ENCODE measurements at places on chromosomes 7 and 10.

DNA sequence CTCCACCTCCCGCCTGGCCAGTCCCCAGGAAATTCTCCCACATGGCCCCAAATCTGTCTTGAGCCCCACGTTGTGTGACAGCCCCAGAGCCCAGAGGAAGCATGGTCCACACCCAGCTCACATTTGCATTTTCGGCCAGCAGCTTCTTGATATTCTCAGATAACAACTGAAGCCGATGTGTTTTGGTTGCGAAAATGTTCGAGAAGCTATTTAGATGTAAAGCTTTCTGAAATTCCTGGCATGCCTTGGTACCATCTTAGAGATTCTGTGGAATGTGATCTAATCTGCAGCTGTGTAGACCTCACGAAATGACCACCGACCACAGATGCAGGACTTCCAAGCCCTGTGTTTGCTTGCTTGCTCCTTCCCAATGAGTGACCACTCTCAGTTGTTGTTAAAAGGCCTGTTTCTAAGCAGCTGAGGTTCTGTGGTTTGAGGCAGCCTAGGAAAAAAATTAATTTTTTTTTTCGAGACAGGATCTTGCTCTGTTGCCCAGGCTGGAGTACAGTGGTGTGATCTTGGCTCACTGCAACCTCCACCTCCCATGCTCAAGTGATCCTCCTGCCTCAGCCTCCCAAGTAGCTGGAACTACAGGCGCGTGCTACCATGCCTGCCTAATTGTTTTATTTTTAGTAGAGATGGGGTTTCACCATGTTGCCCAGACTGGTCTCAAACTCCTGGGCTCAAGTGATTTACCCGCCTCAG is 8.8 kb downstream of the SLC4A2 start:
- DNase-seq: no peak

GRCh38 chr10:124176349-124177179 is 83.2 kb upstream of the CHST15 start:
- no peak for DNase-seq

- DNase-seq: no peak
Observed at GRCh38 chr10:27052656-27053055, 47.6 kb downstream of the ANKRD26 start.

- DNase-seq: no peak
Observed at GRCh38 chr10:116427671-116428070, at the start of gene PNLIPRP3. TSS of gene PNLIPRP3 (plus strand) at chr10:116427847. CDS start at chr10:116428013, 166 bp downstream.

- DNase-seq: no peak
Observed at GRCh38 chr10:113158183-113158582, 208.1 kb downstream of the TCF7L2 start.

DNA sequence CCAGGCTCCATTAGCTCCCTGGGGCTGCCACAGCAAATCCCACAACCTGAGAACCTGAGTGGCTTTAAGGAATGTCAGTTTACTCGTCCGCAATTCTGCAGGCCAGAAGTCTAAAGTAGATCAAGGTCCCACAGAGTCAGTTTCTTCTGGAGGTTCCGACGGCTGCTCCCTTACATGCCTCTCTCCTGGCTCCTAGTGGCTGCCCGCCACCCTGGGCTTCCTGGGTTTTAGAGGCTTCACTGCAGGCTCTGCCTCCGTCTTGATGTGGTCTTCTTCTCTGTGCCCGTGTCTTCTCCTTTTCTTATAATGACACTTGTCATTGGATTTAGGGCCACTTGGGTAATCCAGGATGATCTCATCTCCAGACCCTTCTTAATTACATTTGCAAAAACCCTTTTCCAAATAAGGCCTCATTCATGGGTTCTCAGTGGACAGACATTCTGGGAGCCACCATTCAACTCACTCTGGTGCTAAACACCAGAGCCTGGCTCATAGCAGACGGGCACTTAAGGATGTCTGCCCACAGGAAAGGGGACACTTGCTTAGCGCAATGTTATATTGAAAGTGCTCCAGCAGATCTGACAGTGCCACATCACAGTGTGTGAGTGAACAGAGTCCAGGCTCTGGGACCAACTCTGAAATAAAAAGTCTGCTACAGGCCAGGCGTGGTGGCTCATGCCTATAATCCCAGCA is 77.6 kb downstream of the VWC2 start:
- DNase-seq: no peak

DNA sequence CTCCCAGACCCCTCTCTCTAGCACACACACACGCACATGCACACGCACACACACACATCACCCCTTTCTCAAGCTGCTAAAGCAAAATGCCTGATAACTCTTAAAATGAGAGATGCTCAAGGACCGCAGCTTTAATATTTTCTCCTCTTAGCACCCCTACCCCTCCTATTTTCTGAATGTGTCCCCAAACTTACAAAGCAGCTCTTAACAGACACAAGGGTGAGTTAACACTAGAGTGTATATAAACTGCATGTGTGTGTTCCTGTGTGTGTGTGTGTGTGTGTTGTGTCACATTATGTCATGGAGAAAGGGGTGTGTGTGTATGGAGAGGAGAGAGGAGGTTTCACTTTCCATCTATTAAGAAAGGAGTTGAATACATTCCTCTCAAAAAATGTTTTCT is 1.3 kb downstream of the PTN start:
- DNase-seq: no peak

GRCh38 chr10:18231480-18231879 is 91.3 kb downstream of the CACNB2 start:
- no peak for DNase-seq

DNA sequence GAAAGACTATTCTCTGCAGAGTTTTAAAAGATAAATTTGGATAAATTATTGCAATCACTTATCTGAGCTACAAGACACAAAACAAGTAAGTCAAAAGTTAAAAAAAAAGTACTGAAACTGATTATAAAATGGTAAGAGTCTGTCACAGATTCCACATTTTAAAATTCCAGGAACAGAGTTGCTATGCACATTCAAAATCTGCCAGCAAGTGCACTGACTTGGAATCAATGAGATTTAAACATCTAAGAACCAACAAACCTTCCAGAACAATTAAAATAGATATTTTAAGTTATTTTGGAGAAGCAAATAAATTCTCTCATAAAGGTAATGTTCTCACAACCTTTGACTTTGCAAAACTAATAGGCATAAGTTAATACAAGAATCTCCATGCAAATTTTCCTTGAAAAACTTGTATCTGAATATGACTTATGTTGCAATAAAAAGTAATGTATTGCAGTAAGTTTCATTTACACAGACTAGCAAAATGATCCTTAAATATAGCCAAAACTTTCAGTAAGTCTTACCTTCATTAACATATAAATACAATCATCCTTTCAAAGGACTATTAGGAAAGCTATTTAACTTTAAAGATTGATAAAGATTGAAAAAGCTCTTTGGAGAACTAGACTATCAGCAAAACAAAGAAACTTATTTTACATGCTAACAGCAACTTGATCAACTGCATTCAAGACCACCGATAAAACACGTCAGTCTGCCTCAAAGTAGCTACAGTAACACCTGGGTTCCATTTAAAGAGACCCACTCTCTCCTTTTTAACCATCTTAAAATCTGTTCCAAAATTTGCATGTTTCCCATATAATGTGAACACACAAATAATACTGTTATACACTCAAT is 4.4 kb downstream of the ETV1 start:
- no peak for DNase-seq

- DNase-seq: no peak
Observed at GRCh38 chr7:142711196-142711595, 38.1 kb upstream of the PRSS1 start.

DNA sequence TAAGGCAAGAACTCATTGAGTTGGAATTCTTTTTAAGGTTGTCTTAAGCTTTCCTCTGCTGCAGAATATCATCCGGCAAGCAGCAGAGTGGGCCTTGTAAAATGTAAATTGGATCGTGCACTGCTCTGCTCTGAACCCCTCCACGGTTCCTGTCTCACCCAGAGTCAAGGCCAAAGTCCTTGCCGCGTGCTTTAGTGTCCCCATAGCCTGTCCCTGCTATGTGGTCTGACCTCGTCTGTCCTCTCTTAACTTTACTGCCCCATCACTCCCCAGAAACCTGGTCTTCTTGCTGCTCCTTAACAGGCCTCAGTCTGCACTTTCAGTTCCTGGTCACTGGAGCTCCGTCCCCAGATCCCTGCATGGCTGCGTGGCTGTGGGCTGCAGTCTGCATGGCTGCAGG is 121.6 kb upstream of the SDK1 start:
- no peak for DNase-seq

DNA sequence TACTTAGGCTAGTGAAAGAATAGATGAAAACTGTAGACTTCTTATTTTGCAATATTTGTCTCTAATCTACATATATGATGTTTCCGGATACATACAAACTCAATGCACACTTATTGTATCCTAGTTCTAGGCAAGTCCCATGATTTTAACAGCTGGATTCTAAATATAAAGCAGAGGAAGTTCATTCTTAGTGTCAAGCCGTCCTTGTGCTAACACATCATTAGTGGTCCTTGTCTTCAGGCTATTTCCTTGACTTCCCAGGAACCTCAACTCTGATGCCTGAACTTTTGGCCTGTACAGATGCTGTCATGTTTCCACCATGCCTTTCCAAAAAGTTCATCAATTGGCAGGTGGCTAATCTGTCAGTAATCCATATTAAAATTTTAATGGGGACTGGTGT is 301.9 kb upstream of the DGKB start:
- no peak for DNase-seq

- no peak for DNase-seq
Observed at GRCh38 chr7:1654738-1655475, 15.2 kb upstream of the ELFN1 start.

GRCh38 chr7:137592232-137592896 is 248.8 kb upstream of the PTN start:
- no peak for DNase-seq

GRCh38 chr7:43628431-43628830 is 45.5 kb downstream of the STK17A start:
- no peak for DNase-seq

DNA sequence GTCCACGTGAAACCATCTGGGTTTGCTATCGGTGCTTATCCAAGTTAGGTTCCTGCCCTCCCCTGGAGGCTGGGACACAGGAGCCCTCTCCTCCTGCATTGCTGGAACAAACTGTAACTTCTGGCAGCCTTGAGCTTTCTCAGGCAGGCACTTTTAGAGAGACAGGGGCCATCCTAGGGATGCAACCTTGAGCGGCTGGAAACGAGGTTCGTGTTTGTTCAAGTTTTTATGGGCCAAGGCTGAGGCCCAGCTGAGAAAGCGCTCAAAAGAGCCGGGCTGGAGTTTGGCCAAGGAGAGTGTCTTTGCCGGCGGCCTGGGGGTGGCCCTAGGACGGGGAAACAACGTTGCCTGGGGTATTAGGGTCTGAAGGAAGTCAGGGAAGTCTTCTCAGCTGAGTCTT is 5.5 kb upstream of the MMD2 start:
- DNase-seq: no peak

GRCh38 chr10:78571286-78571685 is 497.5 kb upstream of the ZMIZ1 start:
- no peak for DNase-seq

GRCh38 chr7:153193144-153193595 is 433.6 kb downstream of the ACTR3B start:
- no peak for DNase-seq

- DNase-seq: no peak
Observed at GRCh38 chr10:4826792-4827324, 851 bp downstream of the AKR1E2 start.

- DNase-seq: no peak
Observed at GRCh38 chr10:31101123-31101522, 69.5 kb upstream of the ZNF438 start.

GRCh38 chr7:113774182-113774807 is 144.5 kb downstream of the PPP1R3A start:
- DNase-seq: no peak

DNA sequence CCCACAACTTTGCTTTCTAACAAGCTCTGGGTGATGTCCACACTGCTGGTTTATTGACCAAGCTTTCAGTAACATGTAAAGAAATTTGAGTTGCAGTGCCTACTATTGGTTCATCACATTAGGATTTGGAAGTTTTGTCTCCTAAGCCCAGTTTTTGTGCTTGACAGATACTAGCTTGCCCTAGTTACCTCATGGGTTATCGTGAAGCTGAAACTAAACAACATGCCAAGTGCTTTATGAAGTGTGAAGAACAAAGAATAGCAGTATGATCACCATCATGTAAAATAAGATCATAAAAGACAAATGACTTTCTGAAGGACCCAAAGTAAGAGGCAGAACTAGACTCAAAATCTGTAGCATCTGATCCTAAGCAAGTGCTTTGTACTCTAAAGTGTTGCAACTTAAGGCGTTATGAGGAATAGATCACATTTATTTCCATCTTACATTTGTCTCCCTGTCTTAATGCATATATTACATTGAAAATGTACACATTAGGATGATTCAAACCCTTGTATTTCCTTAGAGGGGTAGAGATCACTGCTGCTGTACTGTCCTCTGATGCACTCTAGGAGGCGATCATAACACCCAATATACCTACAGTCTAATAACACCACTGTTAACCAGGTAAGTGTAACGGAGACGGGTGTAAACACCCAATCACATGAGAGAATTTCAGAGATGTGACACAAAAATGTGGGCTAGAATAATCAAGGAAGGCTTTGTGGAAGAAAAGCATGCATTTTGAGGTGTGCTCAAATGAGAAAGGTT is 71.3 kb downstream of the NRCAM start:
- no peak for DNase-seq

DNA sequence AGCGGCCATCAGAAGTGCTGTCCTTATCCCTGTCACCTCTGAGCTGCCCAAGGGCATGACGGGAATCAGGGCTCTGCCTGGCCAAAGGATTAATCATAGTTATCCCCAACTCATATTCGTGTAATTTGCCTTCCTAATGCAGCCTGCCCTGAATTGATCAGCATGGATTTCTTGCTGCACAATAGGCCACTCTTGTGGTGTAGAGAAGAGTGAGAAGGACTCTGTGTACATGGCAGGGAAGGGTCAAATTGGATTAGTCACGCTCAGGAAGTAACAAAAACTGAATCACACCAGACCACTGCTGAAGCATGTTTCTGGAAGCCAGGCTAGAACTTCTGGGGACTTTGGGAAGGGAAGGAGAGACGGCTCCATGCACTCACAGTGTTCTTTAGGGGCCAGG is 227.0 kb downstream of the BUB3 start:
- no peak for DNase-seq

GRCh38 chr7:155660758-155661093 is 16.3 kb downstream of the RBM33 start:
- DNase-seq: no peak

DNA sequence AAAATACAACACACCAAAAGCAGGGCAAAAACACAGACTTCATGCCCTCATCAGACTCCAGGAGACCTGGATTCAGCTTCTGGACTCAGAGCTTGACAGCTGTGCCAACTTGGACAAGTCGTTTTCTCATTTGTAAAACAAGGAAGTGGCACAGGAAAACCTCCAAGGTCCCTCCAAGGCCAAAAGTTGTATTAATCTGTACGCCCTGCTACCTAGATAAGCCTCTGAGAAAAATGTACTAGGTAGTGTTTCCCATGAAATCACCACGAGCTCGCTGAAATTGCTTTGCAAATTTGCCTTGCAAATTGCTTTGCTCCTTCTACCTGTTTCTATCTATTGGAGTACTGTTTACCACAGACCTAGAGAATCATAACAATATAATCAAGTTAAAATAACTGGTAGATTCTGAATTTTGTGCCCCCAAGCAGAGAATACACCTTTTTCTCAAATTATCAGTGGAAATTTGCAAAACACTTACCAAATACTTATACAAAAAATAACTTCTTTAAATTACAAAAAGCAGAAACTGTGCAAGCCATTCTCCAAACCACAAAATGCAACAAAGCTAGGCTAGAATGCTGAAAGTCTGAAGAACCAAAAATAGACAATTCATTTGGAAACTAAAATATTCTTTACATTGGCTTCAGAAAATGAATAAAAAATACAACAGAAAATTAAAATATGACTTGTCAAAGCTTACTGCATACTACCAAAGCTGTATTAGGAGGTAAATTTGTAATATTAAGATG is 158.1 kb upstream of the CHST15 start:
- DNase-seq: no peak

- DNase-seq: no peak
Observed at GRCh38 chr7:96116173-96116572, 205.7 kb downstream of the SLC25A13 start.

Data from central memory CD4-positive, alpha-beta T cell (primary cell).